ENCODE measurements at places on chromosomes 12 and 14.

GRCh38 chr14:87179936-87180335 is 813.0 kb downstream of the GALC start:
- DNase-seq: no peak

DNA sequence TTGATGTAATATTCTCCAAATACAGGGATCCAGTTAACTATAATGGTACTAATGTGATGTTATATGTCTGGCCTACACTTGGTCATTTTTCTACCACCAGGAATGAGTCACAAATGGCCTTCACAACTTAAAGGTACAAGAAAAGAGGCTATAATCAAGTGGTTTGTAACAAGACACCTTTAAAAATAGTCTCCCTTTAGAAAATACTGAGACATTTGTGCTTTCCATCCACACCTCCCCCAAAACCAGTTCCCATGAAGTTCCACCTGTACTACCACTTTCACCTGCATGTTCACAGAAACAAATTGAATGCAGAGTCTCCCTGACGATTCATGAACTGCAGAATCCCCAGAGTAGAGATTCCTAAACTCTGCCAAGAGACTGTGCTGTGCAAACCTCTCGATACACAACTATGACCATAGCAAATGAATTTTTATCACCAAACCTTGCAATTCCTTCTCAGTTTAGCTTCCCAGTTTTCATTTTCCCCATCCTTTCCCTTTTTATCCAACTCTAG is 6.0 kb downstream of the BTG1 start:
- peak; percentile 34 for DNase-seq

- no peak for DNase-seq
Observed at GRCh38 chr12:53060721-53061276, 10.9 kb downstream of the TNS2 start.

DNA sequence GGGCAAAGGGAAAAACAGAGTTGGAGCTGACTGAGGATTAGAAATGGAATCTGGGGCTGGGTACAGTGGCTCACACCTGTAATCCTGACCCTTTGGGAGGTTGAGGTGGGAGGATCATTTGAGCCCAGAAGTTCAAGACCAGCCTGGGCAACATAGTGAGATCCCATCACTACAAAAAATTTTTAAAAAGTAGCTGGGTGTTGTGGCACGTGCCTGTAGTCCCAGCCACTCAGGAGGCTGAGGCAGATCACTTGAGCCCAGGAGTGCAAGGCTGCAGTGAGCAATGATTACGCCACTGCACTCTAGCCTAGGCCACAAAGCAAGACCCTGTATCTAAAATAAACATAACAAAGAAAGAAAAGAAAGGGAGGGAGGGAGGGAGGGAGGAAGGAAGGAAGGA is 14.9 kb upstream of the DCP1B start:
- DNase-seq: no peak

- peak; percentile 55 for DNase-seq
Observed at GRCh38 chr12:26723379-26724308, 109.3 kb downstream of the ITPR2 start.

DNA sequence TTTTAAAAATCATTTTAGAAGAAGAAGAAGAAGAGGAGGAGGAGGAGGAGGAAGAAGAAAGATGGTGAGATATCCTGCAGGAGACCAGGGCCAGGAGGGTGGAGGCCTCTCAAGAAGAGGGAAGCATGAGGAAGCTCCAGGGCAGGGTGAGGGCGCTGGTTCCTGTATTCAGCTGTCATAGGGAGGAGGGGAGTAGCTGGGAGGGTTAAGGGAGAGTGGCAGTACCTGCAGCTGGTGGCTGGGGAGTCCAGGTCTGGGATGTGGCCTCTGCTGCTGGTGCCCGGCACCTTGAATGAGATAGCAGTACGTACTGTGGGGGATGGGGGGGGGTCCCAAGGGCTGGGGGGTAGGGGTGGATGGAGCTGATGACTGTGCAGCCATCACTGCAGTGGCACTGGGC is 9.8 kb downstream of the RBP5 start:
- DNase-seq: no peak

DNA sequence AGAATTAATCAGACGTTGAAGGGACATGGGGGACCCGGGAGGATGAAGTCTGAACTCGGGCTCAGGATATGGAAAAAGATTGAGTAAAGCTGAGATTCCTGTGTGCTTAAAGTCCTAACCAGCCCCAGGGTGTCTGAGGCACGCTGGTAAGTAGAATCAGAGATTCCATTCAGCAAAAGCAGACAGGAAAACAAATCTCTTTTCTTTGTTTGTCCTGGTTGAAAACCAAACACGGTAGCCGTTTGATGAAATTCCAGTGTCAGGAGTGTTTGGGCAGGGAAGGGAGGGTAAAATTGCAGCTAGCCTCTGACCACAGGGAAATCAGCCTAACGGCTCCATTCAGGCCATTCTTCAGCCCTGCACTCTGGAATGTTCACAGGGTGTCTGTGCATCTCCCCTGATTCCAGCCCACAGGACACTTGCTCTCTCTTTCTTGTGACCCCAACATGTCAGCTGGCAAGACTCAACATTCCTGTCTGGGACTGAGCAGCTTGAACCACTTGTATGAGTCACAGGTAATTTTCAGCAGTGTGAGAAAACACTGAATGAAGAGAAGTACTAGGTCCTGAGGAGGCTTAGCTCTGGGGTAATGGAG is 31.0 kb downstream of the NINJ2 start:
- DNase-seq: peak; percentile 89

GRCh38 chr14:102058146-102058545 is 28.7 kb downstream of the HSP90AA1 start:
- no peak for DNase-seq

DNA sequence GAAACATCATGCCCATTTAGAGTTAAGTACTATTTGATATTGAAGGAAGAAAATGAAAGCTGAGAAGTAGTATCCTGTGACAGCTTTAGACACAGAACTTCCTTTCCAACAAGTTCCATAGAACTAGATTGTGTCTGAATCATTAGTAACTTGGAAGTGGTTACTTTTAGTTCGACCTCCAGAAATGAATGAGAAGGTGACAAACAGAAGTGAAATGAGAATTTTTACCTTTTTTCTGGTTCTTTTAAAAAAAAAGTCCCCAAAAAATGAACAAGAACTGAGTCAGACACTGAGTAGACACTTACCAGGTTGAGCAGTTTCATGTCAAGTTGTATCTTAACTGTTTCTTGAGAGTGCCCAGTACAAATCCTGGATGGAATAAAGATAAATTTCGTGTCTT is 3.0 kb downstream of the ATP6V0A2 start:
- no peak for DNase-seq

DNA sequence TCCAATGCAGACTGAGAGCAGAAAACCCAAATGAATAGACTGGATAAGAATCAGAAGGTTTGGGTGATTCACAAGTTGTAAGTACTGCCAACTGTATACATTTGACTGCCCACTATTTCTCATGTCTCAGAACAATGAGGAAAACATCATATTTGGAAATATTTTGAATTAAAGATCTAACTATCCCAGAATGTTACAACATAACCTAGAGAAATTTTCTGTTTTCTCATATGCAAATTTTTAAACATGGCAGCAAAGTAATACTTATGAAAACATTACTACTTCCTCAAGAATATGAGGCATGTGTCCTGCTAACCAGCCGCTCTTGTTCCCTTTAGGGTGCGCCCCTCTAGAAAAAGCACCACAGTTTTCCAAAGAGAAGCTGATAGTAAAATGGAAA is 179.9 kb downstream of the PTPRO start:
- no peak for DNase-seq

- DNase-seq: no peak
Observed at GRCh38 chr12:94244165-94245133, 96.1 kb downstream of the PLXNC1 start.

DNA sequence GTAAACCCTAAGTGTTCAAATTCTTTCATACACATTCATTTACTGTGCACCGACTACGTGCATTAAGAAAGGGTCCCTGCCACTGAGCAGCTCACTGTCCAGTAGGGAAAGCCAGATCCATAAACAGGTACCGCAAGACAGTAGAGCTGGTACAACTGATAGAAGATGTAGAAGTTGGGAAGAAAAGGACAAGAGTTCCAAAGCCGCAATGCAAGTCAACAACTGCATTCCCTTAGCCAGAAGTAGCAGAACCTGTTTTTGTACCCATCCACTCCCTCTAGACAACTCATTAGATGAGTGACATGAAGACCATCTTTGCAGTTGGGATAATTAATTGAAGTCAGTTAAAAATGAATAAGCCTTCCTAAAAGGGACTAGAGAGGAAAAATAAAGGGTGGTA is 1.3 kb downstream of the SENP1 start:
- no peak for DNase-seq

DNA sequence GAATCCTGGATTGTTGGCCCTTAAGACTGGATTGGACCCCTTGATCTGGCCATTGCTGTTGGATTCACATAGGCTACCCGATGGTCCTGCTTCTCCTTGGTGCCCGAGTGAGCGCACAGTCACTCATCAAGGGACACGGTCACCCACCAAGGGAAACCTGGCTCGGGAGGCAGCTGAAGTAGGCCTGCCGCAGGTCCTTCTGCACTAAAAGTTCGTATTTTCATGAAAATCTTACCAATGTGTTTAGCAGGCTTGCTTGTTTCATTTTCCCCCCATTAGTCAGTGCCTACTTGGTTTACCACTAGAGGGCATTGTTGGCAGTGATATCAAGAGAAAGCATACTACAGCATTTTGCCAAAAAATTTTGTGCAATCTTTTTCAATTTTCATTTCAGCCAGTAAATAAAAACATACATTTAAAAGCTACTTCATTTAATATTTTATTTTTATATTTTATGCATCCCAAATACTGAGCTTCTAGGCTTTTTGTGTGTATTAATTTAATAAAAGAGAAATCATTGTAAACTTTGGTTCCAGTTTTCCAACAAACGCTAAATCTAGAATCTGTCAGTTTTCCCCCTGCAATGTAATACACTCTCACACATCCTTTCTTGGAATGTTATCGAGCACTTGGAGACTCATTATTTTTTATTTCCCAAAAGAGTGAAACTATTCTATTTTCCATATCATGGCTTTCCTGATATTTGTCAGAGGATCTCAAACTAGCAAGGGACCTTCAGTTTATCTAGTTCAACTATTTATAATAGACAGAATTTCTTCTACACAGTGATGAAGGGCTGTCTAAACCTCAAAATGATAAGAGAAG is 116.7 kb downstream of the LMNTD1 start:
- DNase-seq: peak; percentile 76

- DNase-seq: no peak
Observed at GRCh38 chr14:98984719-98985041, 287.3 kb downstream of the BCL11B start.

GRCh38 chr14:100569734-100570286 is 17.4 kb downstream of the BEGAIN start:
- DNase-seq: no peak

GRCh38 chr12:57389033-57389432 is 41.8 kb downstream of the R3HDM2 start:
- no peak for DNase-seq

DNA sequence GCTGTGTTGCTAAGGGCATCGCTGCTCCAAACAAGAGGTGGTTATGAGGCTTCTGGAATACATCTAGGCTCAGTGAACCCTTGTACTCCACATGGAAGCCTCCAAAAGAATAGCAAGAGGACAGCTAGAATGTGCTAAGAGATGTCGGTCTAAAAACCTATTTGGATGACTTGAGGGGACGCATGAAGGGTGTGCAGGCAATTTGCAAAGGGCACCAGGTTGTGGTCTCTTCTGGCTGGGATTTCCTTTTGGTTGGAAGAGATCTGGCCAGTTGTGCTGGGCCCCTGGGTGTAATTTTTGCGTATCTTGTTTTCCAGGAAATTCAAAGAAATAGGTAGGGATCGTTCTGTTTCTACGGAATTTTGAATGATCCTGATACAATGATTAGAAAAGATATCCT is 4.2 kb downstream of the TTC9 start:
- DNase-seq: no peak

DNA sequence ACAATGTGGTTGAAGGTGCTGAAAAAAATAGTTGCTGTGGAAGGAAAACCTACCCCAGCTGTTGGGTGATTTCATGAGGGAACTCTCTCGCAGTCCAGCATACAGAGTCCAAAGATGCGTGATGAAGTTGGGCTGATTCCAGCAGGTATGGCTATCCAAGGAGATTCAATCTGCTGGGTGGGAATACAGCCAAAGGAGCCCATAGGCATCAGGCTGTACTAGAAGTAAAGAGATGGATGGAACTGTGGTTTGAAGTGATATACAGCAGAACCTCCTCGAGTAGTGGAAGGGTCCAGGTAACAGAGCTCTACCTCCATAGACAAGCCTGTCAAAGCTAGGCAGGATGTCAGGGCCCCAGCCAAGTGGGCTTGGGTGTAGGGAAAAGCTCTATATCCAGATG is 11.5 kb upstream of the TMTC2 start:
- DNase-seq: no peak

- DNase-seq: no peak
Observed at GRCh38 chr12:94829552-94829951, 173.9 kb downstream of the NDUFA12 start.

GRCh38 chr14:43232261-43232660 is 1274.8 kb downstream of the FSCB start:
- DNase-seq: no peak

- no peak for DNase-seq
Observed at GRCh38 chr14:63499701-63500250, 43.4 kb downstream of the PPP2R5E start.

- DNase-seq: no peak
Observed at GRCh38 chr14:104195878-104196277, 57.5 kb downstream of the KIF26A start.

- no peak for DNase-seq
Observed at GRCh38 chr14:21108791-21109190, 7.9 kb downstream of the TMEM253 start.

All from dermis microvascular lymphatic vessel endothelial cell (primary cell).